ENCODE measurements at places on chromosomes 7 and 10.

DNA sequence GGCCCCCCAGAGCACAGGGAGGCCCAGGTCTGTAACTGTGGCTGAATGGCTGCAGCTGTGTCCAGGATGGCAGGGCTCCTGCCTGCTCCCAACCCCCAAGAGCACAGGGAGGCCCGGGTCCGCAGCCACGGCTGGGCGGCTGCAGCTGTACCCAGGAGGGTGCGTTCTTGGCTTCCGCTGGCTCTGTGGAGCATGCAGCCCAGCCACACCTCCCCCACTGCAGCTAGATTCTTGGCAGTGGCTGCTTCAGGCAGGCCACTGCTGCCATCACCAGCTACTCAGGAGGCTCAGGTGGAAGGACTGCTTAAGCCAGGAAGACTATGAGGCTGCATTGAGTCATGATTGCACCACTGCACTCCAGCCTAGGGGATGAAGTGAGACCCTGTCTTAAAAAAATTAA is 27.9 kb downstream of the C7orf25 start:
- DNase-seq: no peak

- DNase-seq: no peak
These were observed 261.8 kb downstream of the PAXIP1 start for GRCh38 chr7:154741131-154741530.

DNA sequence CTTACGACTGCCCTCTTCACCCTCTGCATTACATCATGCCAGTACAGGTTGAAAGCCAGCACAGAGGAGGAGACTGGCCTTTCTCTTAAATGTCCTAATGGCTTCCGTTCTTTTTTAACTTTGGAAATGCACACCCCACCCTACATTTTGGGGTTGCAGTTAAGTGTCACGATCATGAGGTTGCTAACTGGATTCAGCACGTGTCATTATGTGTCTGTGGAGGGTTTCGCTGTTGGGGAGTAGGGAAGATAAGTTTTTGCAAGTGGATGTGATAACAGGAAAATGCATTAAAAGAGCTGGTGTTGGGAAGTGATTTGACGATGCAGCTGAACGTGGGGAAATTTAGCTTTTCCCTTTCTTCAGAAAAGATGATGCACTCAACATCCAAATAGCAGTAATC is 135.9 kb downstream of the LRRC4 start:
- DNase-seq: no peak

- DNase-seq: no peak
These were observed 174.7 kb upstream of the TNRC18 start for GRCh38 chr7:5598261-5598761.

DNA sequence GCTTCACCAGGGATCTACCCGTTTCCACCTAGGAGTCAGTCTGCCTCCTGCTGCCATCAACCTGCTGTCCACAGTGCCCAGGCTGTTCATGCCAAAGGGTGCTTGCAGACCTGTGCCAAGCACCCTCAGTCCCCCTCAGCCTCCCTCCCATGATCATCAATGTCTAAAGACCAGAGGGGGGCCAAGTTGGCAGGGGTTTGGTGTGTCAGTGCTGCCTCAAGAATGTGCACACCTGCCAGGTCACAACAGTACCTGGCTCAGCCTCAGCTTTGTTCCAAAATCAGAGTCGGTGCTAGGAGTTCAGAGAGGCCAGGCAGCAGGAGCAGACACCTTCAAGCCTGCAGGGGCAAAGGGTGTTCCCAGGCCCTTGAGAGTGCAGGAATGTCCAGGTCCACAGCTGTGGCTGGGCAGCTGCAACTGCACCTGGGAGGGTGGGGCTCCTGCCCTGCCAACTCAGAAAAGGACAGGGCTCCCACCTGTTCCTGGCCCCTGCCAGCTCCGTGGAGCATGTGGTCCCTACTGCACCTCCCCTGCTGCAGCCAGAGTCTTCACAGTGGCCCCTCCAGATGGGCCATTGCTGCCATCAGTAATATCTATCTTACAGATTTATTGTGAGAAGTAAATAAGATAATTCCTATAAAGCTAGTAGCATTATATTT is 219.5 kb downstream of the POLR1F start:
- DNase-seq: no peak

GRCh38 chr7:74542558-74543117 is 88.9 kb downstream of the GTF2IRD1 start:
- no peak for DNase-seq

GRCh38 chr7:93165447-93165846 is 17.3 kb upstream of the SAMD9L start:
- DNase-seq: no peak

DNA sequence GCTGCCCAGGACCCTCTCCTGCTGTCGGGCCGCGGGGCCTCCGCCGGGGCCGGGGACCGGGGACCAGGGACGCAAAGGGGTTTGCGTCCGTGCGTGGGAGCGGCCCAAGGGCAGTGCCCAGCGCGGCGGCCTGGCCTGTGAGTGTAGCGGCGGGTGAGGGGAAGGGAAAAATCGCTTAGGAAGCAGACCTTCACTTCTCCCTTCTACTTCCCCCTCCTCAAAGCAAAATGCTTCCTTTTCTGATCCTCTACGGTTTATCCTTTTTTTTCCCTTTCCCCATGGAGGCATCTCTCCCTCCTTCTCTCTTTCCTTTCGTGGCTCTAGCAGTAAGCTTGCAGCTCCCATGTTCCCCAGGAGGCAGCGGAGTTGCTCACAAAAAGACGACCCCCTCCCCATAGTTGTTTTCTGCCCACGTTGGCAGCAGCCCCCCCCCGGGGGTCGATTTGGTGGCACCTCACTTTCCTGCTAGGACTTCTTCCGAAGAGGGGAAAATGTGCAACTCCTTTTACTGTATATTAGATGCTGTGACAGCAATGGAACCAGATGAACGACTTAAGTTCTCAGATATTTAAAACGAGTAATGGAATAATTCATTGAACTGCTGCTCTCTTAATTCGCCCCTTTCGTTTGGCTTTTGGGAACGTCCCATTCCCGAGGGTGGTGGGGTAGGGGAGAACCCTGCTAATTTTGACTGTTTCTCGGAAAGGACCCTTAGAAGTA is 724 bp downstream of the CAPZA2 start:
- no peak for DNase-seq

DNA sequence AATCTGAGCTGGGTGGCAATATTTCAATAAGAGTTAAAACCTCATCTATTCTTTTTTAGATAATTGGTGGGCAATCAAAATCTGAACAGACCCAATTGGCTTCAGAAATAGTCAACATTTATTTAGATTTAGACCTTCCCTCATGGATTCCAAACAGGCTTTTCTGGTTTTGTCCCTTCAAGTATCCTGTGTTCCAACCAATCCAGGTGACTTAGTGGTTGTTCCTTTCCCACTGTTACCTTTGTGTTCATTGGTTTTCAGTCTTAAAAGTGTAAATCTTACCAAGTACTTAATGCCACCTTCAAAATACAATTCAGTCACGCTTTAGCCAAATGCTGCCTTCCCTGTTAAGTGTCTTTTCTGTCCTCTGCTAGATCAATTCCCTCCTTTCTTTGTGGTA is 85.9 kb downstream of the AHR start:
- no peak for DNase-seq

- no peak for DNase-seq
These were observed 10.0 kb downstream of the DNAJC1 start for GRCh38 chr10:21993360-21994001.

All from cerebellar nuclear complex (tissue), 1 donor.